Uterus (tissue), 4 donors: ENCODE measurements at places on chromosomes 2 and 18. TPM values are rescaled to one million over a fixed set of nuclear protein-coding genes. Genes with fewer than 3 reads are reported as not detected.

LYG2 gene
- total RNA-seq = not detected

NEMP2 gene
- 3.5 TPM for total RNA-seq

DNA sequence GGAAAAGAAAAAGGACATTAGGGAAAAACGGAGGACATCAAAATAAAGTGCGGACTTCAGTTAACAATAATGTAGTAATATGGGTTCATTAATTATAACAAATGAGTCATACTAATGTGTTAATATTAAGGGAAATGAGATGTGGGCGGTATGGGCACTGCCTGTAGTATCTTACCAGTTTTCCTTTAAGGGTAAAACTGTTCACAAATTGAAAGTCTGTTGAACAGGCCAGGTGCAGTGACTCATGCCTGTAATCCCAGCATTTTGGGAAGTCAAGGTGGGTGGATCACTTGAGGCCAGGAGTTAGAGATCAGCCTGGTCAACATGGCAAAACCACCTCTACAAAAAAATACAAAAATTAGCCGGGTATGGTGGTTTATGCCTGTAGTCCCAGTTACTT, 56.8 kb upstream of the PMAIP1 start:
- DNase-seq = no peak

DNA sequence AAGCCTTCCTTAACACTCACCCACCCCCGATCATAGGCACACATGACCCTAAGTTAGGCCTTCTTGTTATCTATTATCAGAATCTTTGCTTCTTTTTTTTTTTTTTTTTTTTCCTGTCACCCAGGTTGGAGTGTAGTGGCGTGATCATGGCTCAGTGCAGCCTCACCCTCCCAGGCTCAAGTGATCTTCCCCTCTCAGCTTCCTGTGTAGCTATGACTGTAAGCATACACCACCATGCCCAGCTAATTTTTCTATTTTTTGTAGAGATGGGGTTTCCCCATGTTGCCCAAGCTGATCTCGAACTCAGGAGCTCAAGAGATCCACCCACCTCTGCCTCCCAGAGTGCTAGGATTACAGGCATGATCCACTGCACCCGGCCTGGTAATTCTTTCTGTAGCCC, 328.7 kb downstream of the NR4A2 start:
- DNase-seq = no peak

GRCh38 chr2:61978522-61978921, 73.0 kb downstream of the COMMD1 start:
- no peak for DNase-seq

- DNase-seq = no peak
These were observed 29.6 kb downstream of the SLC25A12 start for GRCh38 chr2:171864357-171864985.
